Foreskin keratinocyte (primary cell): ENCODE measurements at places on chromosomes 4 and X. TPM values are rescaled to one million over a fixed set of nuclear protein-coding genes. Genes with fewer than 3 reads are reported as not detected.

Gene TLR10
- total RNA-seq, result not detected in 2 replicates

- DNase-seq, result no peak
Measured at GRCh38 chr4:69702201-69702600, 49.2 kb upstream of the UGT2A1 start.

Gene MAGEA9B
- not detected in 2 replicates for total RNA-seq

Gene HSFX4
- total RNA-seq, result not detected in 2 replicates

DNA sequence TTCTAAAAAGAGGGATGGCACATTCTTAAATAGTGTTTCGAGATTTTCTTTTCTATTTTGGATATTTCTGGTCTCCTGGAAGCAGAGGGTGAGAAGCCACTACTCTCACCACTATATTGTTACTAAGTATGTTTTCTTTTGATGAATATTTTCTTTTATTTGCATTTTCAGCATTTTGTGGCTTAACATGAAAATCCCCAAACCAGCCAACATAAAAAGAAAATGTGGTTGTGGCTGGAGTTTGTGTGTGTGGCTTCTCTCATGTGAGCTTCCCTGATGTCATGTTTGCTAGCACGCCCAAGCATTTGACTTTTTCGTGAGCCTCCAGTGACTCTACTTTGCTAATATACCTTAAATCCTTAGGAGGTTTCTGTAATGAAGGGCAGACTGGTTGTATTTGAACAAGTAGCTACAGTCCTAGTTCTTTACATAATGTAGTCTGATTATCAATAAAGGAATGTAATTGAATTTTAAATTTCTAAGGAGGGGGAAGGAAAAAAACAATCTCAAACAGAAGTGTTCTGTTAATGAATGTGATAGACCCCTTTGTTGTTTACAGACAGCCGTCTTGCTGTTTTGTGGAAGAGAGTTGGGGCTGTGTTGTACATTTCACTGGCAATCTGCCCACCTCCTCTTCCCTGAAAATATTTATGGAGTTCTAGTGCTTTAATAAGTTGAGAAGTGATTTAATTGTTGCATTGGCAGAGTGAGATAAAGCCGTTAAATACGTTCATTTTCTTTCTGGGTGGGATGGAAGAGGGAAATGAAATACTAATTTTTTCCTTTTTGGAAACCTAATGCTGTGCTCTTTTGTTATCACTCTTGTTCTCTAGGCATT is 114.6 kb downstream of the ARHGAP10 start:
- no peak for DNase-seq

GRCh38 chr4:105630670-105631655 is 77.5 kb downstream of the INTS12 start:
- peak; percentile 76 for DNase-seq
